ENCODE measurements at places on chromosomes 5 and 9.

DNA sequence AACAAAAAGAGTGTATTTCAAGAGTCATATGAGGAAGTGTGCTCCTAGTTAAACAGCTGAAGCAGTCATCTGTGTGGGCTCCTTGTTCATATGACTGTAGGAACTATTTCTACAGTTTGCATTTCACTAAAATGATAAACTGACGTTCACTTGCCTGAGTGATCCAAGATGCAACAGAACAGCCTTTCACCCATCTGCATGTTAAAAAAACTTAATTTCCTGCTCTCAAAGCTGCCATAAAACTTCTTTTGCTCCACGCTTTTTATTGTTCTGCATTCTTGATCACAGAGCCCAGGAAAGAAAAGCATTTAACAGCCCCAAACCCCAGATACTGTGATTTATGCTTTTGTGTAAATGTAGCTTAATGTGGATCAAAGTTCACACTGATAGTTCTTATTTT is 43.9 kb downstream of the ZNF608 start:
- DNase-seq, result no peak

- no peak for DNase-seq
These were observed 18.1 kb upstream of the GPX3 start for GRCh38 chr5:151002250-151002649.

DNA sequence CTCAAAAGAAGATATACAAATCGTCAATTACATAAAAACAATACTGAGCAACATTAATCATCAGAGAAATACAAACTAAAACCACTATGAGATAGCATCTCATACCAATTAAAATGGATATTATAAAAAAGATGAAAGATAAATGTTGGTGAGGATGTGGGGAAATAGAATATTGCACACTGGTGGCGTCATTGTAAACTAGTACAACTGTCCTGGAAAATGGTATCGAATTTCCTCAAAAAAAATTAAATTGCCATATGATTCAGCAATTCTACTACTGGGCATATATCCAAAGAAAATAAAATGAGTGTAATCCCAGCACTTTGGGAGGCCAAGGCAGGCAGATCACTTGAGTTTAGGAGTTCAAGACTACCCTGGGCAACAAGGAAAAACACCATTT is 326.0 kb upstream of the FTMT start:
- no peak for DNase-seq

- no peak for DNase-seq
These were observed 52.1 kb downstream of the BARX1 start for GRCh38 chr9:93902780-93903655.
